ENCODE measurements at places on chromosomes 11 and 22.

DNA sequence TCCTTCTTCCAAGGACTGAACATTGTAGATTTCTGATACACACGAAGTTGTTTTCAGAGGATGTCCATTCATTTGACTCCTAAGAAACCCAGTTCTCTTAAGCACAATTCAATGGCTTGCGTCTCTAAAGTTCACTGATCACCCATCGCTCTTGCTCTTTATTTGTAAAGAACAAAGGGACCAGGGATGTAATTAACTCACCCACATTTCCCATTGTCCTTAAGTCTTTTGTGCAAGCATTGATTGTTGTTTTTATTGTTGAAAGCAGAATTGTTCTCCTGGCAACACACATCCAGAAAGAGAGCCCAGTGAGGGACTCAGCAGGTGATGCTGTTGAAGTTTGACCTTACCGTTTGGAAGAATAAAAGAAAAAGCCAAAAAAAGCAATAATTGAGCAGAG is 59.2 kb downstream of the SPON1 start:
- no peak for DNase-seq

GRCh38 chr11:75589051-75589450 is 27.0 kb downstream of the SERPINH1 start:
- no peak for DNase-seq

DNA sequence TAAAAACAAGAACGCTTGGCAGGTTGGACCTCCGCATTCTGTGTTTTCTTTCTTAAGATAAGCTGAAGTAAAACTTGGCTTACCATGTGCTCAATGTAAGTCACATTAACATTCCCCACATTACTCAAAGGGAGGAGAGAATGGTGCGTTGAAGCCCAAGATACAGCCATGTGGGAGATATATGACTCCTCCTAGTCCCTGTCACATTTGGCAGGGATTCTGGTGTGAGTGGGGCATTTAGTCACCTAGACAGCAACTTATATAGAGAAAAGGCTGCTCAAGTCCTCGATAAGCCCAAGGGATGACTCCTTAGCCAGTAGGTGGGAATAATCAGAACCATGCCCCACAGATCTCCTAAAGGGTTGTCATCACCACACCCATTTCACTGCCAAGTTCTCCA is 4.6 kb downstream of the PRSS23 start:
- DNase-seq = no peak

GRCh38 chr11:75929706-75930105 is 114.7 kb downstream of the UVRAG start:
- DNase-seq = no peak

GRCh38 chr11:59778122-59778521 is 22.9 kb downstream of the STX3 start:
- DNase-seq = no peak

GRCh38 chr22:31075961-31076360 is 5.2 kb upstream of the SMTN start:
- DNase-seq = no peak

Data from H1 (cell line).